Hippocampal formation (tissue), 2 donors: ENCODE measurements at places on chromosomes 1 and 21.

- DNase-seq: no peak
These were observed 35.8 kb downstream of the ZC3H11B start for GRCh38 chr1:219576931-219577730.

DNA sequence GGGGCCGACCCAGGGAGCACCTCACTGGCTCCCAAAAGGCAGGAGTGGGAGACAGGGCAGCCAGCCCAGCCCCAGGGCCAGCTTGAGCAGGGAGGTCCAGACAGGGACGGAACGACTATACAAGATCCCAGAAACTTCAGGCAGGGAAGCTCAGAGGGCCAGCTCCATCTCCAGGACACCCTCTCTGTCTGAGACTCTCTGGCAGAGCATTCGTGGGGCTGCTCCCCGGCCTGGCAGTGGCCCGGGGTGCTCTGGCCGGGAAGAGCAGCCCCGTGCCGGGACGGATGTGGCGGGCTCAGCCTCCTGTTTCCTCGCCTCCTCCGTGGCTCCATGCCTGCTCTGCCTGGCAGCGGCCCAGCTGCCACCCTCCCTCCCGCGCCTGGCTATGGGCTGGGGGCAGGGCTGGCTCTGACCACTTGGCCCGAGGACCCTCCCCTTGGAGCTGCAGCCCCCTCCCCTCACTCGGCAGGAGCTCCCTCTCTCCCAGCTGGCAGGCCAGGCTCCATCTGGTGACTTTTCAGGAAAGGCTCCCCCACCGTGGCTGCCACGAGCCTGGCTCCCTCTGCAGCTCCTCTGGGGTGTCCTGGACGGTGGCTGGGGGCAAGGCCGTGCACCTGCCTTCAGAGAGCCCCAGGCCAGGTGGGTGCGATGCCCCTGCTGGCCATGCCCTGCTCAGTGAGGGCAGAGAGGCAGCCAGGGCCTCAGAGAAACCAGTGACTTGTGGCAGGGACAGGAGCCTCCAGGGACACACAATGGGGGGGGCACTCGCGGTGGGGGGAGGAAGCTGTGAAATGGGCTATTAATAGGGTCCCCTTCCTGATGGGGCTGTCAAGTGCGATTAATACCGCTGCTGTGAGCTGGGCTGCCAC, 5.6 kb upstream of the PLCH2 start:
- no peak for DNase-seq

DNA sequence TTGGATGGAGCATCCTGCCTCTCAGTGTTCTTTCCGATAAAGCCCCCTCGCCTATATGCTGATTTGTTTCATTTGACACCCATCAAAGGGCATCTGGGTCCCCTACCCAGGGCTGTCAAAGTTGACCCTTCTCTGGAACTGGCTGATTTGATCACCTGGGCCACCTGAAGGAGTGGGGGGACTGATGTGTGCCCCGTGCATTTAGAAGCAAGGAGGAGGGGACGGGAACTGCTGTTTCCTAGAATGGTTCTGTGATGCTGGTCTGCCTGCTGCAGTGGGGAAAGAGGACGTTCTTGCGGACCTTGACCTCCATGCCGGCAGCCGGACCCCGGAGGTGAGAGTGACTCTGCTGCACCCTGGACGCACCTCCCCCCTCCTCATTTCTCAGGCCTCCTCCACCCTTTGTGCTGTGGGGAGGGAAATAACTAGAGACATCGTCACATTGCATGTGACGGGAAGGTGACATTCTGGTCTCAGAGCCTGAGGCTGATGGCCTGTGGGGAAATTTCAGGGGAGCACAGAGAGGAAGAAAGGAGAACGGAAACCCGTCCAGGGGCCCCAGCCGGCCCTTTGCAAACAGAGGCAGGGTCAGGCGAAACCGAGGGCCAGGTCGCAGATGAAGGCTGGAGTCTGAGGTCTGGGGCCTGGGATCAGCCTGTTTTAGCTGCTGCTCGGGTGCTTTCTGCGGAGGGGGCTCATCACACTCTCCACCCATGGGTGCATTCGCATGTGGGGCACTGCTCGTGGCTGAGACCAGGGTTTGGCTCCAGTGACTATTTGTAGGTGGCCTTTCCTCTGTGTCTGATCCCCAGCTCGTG, 25.7 kb downstream of the CRYAA start:
- no peak for DNase-seq

DNA sequence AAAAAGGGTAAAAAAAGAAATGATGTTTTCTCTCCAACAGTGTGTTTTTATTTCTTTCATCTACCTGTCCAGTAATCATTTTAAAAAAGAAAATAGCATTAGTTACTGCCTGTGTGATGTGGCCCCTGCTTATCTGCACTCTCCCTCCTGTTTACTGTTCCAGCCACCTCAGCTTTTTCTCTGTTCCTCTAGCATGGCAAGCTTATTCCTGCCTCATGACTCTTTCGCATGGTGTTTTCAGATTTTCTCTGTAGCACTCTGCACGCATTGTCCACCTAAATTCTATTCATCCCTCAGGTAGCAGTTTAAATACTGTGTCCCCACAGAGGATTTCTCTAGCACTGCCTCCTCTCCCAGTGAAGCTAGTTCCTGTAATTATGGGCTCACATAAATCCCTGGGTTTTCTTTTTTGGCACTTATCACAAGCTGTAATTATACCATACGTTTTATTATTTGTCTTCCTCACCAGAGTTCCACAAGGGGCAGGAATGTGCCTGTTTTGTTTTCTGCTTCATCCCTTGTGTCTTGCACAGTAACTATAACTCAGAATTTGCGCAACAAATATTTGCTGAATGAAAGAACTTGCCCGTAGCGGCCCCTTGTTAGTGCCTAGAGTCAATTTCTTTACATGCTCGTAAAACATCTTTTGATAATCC, 51.4 kb upstream of the LRIG2 start:
- DNase-seq: no peak

GRCh38 chr1:117147856-117148588, 26.5 kb upstream of the TRIM45 start:
- DNase-seq: no peak
